Activated T-helper 1 cell treated with anti-CD3 and anti-CD28 coated beads, Interleukin-12 subunit alpha, Interleukin-12 subunit beta, Interleukin-2, Interleukin-4 antibody, amounts not matched to agents 30 ng/mL and 10 ng/mL and 1 ng/mL, durations not matched to agents 14 hours and 24 hours and 36 hours (primary cell): ENCODE measurements at places on chromosomes 7 and 10. TPM values are rescaled to one million over a fixed set of nuclear protein-coding genes. Genes with fewer than 3 reads are reported as not detected.

Gene TUBAL3
- total RNA-seq: not detected in 2 replicates

Gene TMEM213
- 0.08 TPM in 1 of 2 replicates, not detected in the other for total RNA-seq

Gene AS3MT
- 0.12 and 0.47 TPM in 2 replicates for total RNA-seq

- H3K4me3 ChIP-seq: no peak overlapping the region
- no peaks in the 10 kb centered on the region for H3K4me1 ChIP-seq
- DNase-seq: no peak
These were observed 285.1 kb upstream of the PFKP start for GRCh38 chr10:2782265-2782664.

- peaks cover 4% of the 10 kb centered on the region for H3K27me3 ChIP-seq
- H3K36me3 ChIP-seq: no peaks in the 10 kb centered on the region
- H3K4me3 ChIP-seq: no peak overlapping the region
- no peaks in the 10 kb centered on the region for H3K4me1 ChIP-seq
- H3K27ac ChIP-seq: no peak overlapping the region
These were observed 252.0 kb upstream of the GRB10 start for GRCh38 chr7:51034521-51035264.

DNA sequence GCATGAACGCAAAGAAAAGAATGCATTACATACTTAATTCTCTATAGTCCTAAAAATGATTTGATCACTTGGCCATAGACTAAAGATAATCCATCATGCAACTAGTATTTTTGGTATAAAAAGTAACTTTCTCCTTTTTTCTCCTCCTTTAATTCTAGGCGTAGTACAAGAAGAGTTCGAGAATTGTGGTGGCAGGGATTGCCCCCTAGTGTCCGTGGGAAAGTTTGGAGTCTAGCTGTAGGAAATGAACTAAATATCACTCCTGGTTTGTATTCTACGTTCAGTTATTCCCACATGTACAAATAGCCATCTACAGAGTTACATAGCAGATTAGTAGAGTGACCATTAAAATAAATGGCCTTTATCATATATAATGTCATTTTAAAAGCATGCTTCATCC is 45.5 kb upstream of the HELLS start:
- no peaks in the 10 kb centered on the region for H3K27me3 ChIP-seq
- H3K36me3 ChIP-seq: no peaks in the 10 kb centered on the region
- H3K4me3 ChIP-seq: no peak overlapping the region
- no peak overlapping the region for H3K27ac ChIP-seq
- no peak for DNase-seq

GRCh38 chr7:22435720-22436119 is 64.3 kb downstream of the STEAP1B start:
- H3K4me3 ChIP-seq: no peak overlapping the region
- DNase-seq: no peak
- H3K27ac ChIP-seq: no peak overlapping the region
- peaks cover 4% of the 10 kb centered on the region for H3K4me1 ChIP-seq
- H3K36me3 ChIP-seq: no peaks in the 10 kb centered on the region
- peaks cover 12% of the 10 kb centered on the region for H3K27me3 ChIP-seq

- peaks cover 11% of the 10 kb centered on the region for H3K4me1 ChIP-seq
- H3K36me3 ChIP-seq: peaks cover 2% of the 10 kb centered on the region
- no peak for DNase-seq
- no peaks in the 10 kb centered on the region for H3K27me3 ChIP-seq
- no peak overlapping the region for H3K27ac ChIP-seq
- no peak overlapping the region for H3K4me3 ChIP-seq
These were observed 171.8 kb downstream of the NEURL1 start for GRCh38 chr10:103665162-103665889.

GRCh38 chr10:92418891-92419290 is 127.9 kb downstream of the MARCHF5 start:
- no peaks in the 10 kb centered on the region for H3K36me3 ChIP-seq
- H3K27ac ChIP-seq: no peak overlapping the region
- no peak for DNase-seq
- peaks cover 21% of the 10 kb centered on the region for H3K27me3 ChIP-seq

- H3K4me1 ChIP-seq: peaks cover 41% of the 10 kb centered on the region
- DNase-seq: no peak
- H3K36me3 ChIP-seq: peaks cover 82% of the 10 kb centered on the region
- no peak overlapping the region for H3K4me3 ChIP-seq
These were observed 22.3 kb downstream of the PIK3CG start for GRCh38 chr7:106887421-106887820.

- H3K36me3 ChIP-seq: no peaks in the 10 kb centered on the region
- DNase-seq: no peak
- no peak overlapping the region for H3K4me3 ChIP-seq
These were observed 15.9 kb downstream of the VIPR2 start for GRCh38 chr7:159128767-159129166.

GRCh38 chr10:17225808-17226207 is 2.2 kb upstream of the VIM start:
- DNase-seq: no peak
- no peak overlapping the region for H3K27ac ChIP-seq
- H3K27me3 ChIP-seq: peaks cover 9% of the 10 kb centered on the region
- H3K4me3 ChIP-seq: no peak overlapping the region
- peaks cover 28% of the 10 kb centered on the region for H3K36me3 ChIP-seq
- H3K4me1 ChIP-seq: peaks cover 48% of the 10 kb centered on the region

GRCh38 chr10:33008499-33009243 is 50.6 kb upstream of the ITGB1 start:
- peak overlapping the region; percentile 63 for H3K4me3 ChIP-seq
- peak overlapping the region; percentile 40 for H3K27ac ChIP-seq
- H3K27me3 ChIP-seq: peaks cover 10% of the 10 kb centered on the region
- no peaks in the 10 kb centered on the region for H3K36me3 ChIP-seq
- peak; percentile 31 for DNase-seq

DNA sequence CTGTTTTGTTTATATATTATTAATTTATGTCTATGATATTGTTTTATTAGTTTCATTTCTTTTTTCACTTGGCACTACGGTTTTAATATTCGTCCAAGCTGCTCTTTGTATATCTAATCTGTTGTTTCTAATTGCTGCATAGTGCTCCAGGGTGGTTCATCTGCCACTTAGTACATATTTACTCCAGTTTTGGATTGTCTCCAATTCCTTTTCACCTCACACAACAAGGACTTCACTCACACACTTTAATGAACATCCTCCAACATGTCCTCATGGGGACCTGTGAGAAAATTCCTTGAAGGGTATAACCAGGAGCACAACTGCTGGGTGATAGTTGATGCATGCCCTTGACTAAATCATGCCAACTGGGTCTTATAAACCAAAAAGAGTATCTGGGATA is 14.1 kb upstream of the NOC3L start:
- DNase-seq: no peak
- H3K4me1 ChIP-seq: no peaks in the 10 kb centered on the region
